ENCODE measurements at places on chromosomes 13 and 19.
A peak's percentile ranks its signal among the peaks of the same experiment; 100 is the strongest.

GRCh38 chr13:47903836-47904235 is 97.2 kb downstream of the SUCLA2 start:
- peak; percentile 22 for DNase-seq

DNA sequence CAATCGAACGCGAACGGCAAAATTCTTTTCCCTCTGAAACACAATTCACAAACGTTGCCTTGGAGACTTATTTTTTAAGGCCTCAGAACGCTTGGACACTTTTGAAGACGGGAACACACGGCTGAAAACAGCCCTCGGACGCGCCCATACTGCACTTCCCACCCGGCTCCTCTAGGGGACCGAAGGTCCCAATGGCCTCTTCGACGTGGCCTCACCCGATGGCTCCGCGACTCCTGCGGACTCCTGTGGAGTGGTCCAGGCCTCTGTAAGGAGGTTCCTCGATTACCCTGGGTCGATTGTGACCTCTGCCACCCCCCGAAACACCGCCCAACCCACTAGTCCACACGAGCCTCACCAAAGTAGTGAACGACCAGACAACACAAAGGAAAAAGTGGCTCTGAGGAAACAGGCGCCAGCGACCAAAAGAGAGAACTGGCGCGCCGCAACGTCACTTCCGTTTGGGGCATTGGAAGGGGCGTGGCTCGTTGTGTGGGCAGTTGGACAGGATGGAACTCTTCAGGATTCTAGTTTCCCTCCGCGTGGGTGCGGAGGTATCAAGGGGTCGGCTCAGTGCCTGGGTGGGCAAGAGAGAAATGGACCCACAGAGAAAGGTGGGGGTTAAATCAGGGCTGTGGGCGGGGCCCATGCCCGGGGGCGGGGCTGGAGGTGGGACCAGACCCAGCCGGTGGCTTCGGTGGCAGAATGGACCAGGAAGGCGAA is at the start of gene ZNF560:
TSS of gene ZNF560 (minus strand) at position 434 of the 720 bp plus-strand sequence. CDS start 23,303 bp downstream, outside the sequence.
- DNase-seq = peak; percentile 27

DNA sequence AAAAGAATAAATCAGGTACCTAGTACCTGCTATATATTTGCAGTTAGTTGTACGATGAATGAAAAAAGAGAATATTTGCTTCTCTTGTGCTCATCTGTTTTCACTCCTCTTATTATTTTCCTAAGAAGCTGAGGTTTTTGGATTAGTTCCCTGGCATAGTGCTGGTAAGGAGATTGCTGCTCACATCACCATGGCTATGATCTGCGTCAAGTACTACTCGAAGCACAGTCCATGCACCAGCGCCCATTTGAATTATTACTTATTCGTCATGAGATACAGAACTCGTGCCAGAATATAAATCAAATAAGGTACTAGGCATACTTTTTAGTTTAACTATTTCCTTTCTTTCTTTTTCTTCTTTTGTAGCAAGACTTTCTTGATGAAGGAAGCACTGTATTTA is 7.1 kb downstream of the SERTM1 start:
- DNase-seq = peak; percentile 6

- no peak for DNase-seq
Measured at GRCh38 chr19:46141421-46141820, 6.6 kb upstream of the IGFL2 start.

DNA sequence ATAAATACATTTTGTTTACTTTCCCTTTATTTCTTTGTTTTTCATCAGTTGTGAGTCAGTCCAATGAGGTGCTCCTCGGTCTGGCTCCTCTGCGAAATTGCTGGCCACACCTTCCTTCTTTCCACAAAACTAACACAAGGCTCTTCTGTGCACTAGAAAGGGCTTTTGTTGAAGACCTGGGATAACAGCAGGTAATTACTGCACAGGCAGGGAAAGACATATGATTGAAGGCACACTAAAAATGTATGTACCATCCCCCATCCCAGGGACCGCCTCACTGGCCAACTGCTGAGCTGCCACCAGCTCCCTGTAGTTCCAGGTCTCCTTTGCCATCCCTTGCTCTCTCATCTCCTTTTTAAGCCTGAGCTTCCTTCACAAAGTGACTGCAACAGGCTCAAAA is 180.5 kb downstream of the EFNB2 start:
- DNase-seq = no peak

DNA sequence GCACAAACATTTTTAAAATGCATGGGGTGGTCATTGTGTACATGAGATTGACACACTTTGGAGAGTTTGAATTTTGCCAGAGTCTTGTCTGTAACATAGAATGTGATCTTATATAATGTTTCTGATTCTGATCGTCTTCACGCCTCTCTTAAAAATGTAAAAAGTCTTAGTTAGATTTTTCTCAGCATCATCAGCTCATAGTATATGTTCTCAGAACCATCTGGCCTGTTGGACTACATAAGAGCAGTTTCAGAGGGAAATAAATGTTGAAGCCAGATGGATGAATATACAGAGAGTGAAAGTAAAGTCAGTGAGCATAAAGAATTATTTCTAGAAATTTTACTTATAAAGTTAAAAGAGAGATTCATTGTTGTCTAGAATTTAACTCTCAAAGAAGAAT is 789.9 kb upstream of the MIR17HG start:
- DNase-seq = no peak

DNA sequence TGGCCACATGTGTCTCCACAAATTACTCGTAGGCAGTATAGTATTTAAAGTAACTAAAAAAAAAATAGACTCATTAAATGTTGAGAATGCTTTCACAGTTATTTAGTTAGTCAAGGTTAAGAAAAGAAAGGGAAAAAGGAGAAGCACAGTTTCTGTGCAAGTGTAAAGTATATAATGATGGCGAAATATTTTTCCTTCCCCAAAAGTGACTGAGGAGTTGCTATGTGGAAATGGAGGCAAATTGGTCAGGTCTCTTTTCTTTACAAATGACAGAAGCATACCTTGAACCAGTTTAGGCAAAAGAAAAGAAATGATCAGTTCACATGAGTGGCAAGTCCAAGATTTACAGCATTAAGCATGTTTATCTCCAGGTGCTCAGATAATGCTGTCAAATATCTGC is 18.0 kb downstream of the CSNK1A1L start:
- no peak for DNase-seq

DNA sequence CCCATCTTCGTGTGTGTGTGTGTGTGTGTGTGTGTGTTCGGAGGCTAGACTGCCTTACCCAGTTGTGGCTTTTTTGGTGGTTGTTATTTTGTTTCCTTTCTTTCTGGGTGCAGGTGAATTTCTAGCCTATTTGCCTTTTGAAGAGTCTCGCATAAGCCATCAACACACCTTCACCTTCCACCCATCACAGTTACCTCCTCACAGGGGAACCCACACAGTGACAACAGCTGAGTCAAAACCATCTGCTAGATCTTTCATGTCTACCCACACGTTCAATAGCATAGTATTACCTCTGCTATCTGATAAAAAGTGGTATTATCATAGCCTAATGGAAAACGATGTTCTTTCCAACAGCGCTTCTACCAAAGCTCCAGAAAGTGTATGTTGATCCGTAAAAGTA is 303.2 kb upstream of the TMTC4 start:
- no peak for DNase-seq

- DNase-seq = peak; percentile 29
Measured at GRCh38 chr19:44552324-44552723, 22.8 kb upstream of the CEACAM20 start.

GRCh38 chr13:41401366-41401765 is 56.0 kb upstream of the RGCC start:
- DNase-seq = no peak

Measured in fibroblast of pulmonary artery (primary cell).